Kidney capillary endothelial cell (primary cell): ENCODE measurements at places on chromosomes 7 and 10.

DNA sequence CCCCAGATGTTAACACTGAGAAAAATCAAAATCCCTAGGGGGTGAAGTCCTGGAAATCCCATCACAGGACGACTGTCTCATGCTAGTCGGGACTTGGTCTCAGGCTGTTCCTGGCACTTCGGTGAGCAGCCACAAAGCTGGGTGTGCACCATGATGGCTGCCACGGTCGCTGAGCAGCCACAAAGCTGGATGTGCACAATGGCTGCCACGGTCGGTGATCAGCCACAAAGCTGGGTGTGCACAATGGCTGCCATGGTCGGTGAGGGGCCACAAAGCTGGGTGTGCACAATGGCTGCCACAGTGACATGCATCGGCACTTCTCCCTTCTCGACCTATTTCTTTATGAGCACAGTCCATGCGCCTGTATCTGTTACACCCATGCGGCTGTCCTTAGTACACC lies 505.1 kb downstream of the TCERG1L start:
- no peak for DNase-seq

DNA sequence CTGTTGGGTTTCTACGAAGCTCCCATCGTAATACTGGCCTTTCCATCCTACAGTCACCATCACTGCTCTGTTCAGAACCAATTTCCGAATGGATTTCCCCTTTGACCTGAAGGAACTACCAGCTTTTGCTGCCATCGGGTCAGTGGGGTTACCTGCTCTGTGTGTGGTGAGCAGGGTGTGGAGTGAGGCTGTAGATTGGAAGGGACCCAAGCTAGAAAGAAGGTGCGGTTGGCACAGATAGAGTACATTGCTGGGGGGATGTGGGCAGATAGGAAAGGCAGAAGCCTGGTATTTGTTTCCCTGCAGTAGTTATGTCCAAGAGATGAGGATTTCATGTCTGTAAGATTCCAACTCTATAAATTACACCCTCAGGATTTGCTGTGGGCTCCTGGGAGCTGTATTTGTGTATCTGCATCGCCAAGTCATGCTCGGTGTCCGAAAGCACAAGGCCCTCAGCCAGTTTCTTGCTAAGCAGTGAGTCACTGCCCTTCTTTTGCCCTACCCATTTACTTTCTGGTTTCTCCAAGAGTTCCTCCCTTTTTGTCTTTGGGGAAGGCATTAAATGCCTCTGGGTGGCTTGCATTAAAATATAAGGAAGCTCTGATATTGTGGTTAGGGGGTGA lies 15.4 kb downstream of the CLCN1 start:
- no peak for DNase-seq

DNA sequence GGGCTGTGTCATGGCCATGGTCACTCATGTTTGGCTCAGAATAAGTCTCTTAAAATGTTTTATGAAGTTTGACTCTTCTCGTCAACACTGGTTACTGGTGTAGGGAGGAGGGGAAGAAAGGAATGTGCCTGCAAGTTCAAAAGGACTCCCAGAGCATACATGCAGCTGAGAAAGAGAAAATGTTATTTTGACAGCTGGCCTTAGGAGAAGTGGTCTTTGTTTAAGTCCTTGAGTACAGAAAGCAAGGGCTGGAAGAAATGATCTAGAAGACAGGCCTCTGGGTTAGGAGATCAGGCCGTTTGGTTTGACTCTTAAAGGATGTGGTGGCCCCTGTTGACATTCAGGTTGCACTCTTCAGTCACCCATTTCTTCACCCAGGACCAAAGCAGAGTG lies 245.5 kb downstream of the REEP3 start:
- DNase-seq = no peak

DNA sequence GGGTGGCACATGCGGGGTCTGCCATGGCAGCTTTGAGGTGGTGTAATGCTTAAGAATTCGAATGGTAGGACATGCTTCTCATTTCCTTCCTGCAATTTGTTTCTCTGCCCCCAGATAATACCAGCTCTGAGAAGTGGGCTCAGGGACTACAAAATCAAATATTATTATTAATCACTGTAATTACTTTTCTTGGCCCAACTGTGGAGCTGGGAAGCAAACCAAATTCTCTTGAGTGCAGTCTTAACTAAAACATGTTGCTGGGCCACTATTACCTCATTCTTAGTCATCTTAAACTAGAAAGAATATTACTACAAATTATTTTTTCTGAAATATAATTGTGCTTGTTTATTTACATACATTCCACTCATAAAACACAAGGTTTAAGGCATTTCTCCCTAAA lies 566.7 kb upstream of the NRP1 start:
- DNase-seq = no peak

GRCh38 chr7:37782166-37782565 lies 66.2 kb upstream of the NME8 start:
- DNase-seq = no peak

DNA sequence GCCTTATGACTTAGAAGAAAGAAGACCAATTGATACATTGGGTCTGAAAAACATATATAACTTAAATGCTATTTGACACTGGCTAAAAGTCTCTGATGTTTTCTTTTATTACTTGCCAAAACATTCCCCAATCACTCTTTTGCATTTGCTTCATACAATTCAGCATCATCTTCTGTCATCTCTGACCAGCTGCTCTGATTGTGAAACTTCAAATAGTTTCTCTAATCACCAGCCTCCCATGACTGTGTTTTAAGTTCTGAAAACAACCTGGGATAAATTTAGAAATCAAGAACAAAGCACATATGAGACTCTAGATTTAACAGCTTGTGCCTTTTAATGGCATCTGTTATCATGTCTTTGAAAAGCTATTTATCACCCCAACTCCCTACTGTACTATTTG lies 208.4 kb upstream of the KCND2 start:
- no peak for DNase-seq

DNA sequence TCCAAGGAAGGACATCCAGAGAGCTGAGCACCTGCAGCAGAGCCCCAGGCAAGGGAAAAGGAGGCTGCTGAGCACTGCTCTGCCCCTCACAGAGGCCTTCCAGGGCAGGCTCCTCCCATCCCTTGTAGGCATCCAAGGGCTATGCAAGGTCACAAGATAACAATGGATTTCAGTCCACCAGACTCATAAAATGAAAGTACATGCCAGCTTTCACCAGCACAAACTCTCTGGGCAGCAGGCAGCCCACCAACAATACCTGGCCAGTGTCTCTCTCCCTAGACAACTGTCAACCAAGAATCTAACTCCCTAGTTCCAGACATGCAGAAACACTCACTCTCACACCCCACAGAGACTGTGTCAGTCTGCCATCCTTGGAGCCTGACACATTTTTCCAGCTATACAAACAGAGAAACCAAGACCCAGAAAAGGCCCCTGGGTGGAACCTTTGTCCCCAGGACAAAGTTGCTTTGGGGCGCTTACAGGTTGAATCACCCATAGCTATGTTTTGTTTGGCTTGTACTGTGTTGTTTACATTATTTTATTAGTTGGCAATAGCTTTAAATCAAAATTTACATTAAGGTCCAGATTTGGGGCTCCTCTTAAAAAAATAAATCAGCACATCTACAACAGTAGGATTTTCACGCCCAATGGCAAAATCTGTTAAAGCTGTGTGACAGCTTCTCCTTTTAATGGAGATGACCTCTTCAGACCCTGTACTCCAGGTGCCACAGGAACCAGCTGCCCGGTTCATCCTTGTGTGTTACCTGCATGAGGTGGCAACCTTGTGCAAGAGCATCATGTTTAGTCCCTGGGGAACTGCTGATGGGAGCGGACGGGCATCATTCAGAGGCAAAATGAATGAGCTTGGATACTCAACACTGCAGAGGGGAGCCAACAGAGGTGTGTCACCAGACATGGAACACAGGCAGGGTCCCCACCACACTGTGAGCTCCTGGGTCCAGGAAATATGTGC lies 5.2 kb downstream of the GRID1 start:
- DNase-seq = no peak

GRCh38 chr7:106071999-106072714 lies 40.0 kb downstream of the SYPL1 start:
- DNase-seq = no peak

DNA sequence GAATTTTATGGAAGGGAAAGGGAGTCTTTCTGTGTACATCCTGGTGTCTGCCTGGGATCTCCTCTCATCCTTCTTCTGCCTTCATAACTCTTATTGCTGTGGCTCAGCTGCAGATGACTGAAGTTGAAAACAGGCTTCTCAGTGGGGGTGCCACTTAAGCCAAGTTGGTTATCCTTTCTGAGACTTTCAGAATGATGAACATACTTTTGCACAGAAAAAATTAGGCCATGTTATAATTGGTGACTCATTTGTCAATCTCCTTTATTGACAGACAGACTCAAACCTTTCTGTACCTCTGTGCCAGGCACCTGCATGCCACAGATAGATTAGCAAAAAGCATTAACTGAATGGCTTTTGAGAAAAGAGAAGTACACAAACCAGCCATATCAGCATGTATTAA lies 430.3 kb downstream of the SORCS1 start:
- DNase-seq = no peak
